ENCODE measurements at places on chromosomes 12 and 14.

GRCh38 chr12:116002890-116003536 lies 274.5 kb downstream of the MED13L start:
- no peak for DNase-seq

- DNase-seq, result no peak
These were observed 2.7 kb upstream of the GALNT6 start for GRCh38 chr12:51393676-51394545.

GRCh38 chr12:123329799-123330198 lies 34.8 kb downstream of the SBNO1 start:
- no peak for DNase-seq

DNA sequence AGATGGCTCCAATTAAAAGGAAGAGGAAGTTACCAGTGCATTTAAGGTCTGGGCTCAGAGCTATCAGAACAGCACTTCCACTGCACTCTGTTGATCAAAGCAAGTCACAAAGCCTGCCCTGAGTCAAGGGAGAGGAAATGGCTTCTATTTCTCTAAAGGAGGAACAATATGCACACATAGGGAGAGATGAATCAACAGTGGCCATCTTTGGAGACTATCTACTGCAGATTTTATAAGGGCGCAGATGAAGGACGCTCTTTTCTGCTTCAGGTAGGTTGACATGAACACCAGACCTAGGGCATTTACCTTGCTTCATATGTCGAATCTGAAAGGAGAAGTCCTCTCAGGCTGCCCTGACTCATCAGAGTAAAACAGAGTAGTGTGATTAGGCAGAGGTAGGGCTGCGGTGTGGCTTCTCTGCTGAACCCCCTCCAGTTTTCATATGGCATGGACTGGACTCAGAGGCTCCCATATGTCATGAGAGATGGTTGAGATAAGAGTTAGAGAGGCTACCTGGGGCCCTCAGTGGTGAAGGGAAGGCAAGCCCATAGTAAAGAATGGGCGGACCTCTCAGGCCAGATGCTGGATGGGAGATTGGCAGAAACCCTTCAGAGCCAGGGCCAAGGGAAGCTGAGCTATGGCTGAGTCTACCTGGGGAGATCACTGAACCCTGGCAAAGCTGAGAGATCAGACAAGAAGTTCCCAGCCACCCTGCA lies 84.4 kb downstream of the ARF6 start:
- DNase-seq, result peak; percentile 17

Measured in SIG-M5 (cell line).